NCI-H2081 (cell line): ENCODE measurements at places on chromosomes 1 and 21.

DNA sequence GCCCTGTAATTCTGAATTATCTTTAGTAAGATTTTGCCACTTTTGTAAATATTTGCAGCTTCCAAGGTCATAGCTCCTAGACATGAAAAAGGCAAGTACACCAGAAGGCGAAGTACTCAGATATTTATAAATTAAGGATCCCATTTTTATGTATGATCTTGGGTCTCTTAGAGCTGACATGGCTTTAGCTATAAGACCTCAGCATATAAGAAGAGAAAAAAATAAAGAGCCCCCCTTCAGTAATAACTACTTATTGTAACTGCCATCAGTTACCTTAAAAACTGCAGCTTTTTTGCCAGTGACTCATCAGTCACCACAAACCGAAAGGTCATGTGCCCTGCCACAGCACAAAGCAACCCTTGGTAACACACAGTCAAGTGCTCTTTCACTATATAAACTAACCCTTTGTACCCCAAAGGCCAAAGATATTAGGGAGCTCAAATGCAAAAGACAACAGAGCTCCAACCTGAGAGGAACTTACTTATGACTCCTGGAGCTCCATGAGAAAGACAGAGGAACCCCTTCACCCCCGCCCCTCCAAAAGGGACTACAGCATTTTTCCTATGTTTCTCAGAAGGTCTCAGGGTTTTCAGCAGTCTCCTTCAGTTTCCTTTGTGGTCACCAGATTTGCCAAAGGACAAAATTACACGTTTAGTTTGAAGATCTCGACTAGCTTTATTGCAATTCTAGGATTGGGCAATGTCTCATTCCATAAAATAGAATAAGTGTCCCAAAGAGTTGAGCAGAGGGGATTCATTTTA, 219.8 kb upstream of the DUSP10 start:
- DNase-seq = no peak

DNA sequence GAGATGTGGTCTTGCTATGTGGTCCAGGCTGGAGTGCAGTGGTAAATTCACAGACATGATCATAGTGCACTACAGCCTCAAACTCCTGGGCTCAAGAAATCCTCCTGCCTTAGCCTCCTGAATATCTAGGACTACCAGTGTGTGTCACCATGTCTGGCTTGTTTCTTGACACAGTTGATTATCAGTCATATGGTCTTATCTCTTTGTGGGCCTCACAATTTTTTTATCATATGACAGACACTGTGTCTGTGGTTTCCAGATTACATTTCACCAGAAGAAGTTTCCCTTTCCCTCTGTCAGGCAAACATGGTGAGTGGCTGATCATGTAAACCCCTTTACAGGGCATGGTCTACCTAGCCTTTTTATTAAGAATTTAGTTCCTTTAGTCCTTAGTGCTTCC, 96.1 kb downstream of the HFM1 start:
- DNase-seq = no peak

DNA sequence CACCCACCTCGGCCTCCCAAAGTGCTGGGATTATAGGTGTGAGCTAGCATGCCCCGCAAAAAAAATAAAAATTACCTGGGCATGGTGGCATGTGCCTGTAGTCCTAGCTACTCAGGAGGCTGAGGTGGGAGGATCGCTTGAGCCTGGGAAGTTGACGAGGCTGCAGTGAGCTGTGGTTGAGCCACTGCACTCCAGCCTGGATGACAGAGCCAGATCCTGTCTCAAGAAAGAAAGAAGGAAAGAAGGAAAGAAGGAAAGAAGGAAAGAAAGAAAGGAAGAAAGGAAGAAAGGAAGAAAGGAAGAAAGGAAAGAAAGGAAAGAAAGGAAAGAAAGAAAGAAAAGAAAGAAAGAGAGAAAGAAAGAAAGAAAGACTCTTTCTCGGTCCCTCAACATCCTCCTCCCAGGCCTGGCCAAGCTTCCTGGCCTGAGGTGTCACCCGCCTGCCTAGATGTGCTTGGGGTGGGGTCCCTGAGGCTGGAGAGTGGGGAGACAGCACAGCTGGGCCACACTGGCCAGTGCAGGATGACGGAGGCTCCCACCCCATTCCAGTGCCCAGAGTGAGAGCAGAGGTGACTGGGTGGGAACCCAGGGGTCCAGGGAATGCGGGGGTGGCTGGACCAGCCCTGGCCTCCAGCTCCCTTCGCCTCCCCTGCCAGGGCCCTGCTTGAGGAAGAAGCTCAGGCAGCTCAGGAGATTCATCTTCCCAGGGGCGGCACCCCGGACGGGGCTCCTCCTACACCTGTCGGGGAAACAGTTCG, 10.2 kb upstream of the GNB1 start:
- DNase-seq = no peak

- no peak for DNase-seq
Measured at GRCh38 chr1:200778766-200779165, 40.1 kb downstream of the CAMSAP2 start.

- DNase-seq = no peak
Measured at GRCh38 chr1:208717525-208717924, 473.3 kb upstream of the PLXNA2 start.
